T-helper 2 cell (primary cell): ENCODE measurements at places on chromosomes 16 and 17.

DNA sequence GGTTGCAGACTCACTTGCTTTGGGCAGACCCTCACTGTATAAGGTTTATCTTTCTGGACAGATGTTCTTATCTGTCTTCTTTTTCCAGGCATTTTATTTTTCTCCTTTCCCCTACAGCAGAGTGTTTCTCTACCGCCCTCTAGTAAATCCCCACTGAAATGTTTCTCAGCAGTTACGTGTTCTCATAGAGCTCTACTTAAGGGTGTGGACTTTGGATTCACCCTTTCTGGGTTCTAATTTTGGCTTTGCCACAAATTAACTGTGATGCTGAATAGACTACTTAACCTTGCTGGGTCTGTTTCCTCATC lies 2.0 kb downstream of the ADAT1 start:
- no peak for DNase-seq

DNA sequence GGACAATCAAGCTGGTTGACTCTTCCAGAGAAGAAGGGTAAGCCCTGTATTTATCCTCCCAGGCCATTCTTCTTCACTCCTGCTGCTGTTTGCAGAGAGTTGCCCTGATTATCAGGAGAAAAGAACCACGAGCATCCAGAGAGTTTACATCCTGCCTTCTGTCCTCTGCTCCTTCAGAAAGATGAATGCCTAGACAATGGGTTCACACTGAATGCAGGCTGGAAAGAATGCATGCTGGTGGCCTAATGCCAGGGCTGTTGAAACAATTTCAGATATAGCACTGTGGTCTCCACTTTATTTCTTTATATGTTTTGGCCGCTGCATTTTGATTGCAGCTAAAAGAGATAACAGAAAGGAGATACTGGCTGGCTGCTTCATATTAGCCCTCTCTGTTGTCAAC lies 21.2 kb upstream of the HAS3 start:
- DNase-seq = no peak

- no peak for DNase-seq
Measured at GRCh38 chr17:81207610-81208581, 14.9 kb downstream of the CEP131 start.

- no peak for DNase-seq
Measured at GRCh38 chr16:55628306-55628968, 27.4 kb upstream of the SLC6A2 start.

GRCh38 chr17:63191610-63192009 lies 225.6 kb downstream of the TANC2 start:
- DNase-seq = no peak
